ENCODE measurements at places on chromosomes 2 and 18. TPM values are rescaled to one million over a fixed set of nuclear protein-coding genes. Genes with fewer than 3 reads are reported as not detected.

HOXD13 gene
- total RNA-seq = not detected

SPIRE1 gene
- total RNA-seq = 14.2 TPM

HSPD1 gene
- total RNA-seq = 159 TPM

C2orf80 gene
- not detected for total RNA-seq

TFCP2L1 gene
- total RNA-seq = not detected

SERPINE2 gene
- total RNA-seq = 149 TPM

DNAH7 gene
- 0.94 TPM for total RNA-seq

GPATCH11 gene
- 3.7 TPM for total RNA-seq

MERTK gene
- total RNA-seq = 0.86 TPM

EPB41L3 gene
- total RNA-seq = 91.1 TPM

SGO2 gene
- total RNA-seq = 2.8 TPM

CRYBA2 gene
- total RNA-seq = not detected

ASXL3 gene
- 0.69 TPM for total RNA-seq

DLGAP1 gene
- 0.34 TPM for total RNA-seq

SCYGR4 gene
- total RNA-seq = not detected

MPV17 gene
- 73.6 TPM for total RNA-seq

FAM110C gene
- total RNA-seq = not detected

UGT1A5 gene
- not detected for total RNA-seq

AGAP1 gene
- total RNA-seq = 8.1 TPM

MMADHC gene
- 117 TPM for total RNA-seq

KLF11 gene
- 2.4 TPM for total RNA-seq

IL1F10 gene
- not detected for total RNA-seq

LDLRAD4 gene
- total RNA-seq = 0.16 TPM

LINC00305 gene
- total RNA-seq = not detected

NCK2 gene
- total RNA-seq = 16.5 TPM

IMMT gene
- total RNA-seq = 38.9 TPM

Measured in bronchial smooth muscle cell (primary cell).